ENCODE measurements at places on chromosomes 7 and 10.

DNA sequence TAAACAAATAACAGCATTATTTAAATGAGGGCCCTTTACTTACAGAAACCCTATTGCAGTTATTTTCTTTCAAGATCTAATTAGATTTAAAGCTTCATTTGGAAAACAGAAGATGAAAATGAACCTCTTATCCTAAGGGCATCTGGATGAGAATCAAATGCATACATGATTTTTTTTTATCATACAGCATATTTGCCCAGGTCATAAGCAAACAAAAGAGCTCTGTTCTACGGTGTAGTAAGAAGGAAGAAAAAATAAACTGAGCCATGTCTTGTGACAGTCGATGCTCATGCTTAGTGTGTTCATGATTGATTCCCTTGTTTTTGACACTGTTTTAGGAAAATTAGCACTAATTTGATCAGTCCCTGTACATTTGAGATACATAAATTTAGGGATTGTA, 202.6 kb upstream of the RNF32 start:
- no peak for DNase-seq

- no peak for DNase-seq
Observed at GRCh38 chr7:2209961-2210323, 22.8 kb downstream of the MAD1L1 start.

DNA sequence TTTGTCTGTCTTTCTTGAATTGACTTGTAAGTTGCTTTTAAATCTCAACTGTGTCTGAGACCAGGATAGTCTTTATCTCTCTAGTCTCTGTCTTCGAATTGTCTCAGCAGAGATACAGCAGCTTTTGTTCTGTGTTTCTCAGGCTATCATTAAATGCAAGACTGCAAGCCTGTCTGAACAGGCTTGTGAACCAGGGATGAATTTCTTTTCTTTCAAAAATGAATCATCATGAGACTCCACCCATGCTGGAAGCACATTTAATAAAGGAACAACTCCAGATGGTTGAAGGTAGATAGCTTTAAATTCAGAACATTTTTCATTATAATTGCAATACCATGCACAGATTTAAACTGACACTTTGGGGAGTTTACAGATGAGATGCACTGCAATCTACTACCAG, 155.9 kb downstream of the SEC23IP start:
- DNase-seq = no peak

DNA sequence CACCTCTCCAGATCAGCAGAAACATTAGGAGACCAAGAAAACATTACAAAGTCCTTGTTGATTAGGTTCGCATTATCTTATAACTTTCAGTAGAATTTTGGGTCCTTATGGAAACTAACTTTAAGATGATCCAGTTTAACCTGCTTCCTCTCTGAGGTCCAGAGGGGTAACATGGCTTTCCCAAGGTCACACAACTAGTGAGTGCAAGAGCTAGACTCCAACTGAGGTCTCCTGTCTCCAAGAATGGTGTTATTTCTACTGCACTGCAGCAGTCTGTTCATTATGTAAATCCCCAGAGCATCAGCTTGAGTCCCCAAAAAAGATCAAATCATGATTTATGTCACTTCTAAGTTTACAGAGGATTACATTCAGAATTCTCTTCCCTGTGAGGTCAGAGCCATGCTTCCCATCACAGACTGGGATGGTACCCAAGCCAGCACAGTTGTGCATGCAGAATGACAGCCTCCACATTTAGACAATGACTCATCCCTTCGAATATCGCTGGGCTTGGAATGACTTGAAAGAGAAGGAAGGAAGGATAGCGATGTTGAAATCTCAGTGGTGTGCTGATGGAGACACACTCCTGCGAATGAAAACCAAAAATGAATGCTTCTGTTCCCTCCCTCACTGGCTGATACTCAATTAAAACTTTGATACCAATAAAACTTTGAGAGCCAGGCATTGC, 163.1 kb upstream of the PLXNA4 start:
- DNase-seq = no peak

DNA sequence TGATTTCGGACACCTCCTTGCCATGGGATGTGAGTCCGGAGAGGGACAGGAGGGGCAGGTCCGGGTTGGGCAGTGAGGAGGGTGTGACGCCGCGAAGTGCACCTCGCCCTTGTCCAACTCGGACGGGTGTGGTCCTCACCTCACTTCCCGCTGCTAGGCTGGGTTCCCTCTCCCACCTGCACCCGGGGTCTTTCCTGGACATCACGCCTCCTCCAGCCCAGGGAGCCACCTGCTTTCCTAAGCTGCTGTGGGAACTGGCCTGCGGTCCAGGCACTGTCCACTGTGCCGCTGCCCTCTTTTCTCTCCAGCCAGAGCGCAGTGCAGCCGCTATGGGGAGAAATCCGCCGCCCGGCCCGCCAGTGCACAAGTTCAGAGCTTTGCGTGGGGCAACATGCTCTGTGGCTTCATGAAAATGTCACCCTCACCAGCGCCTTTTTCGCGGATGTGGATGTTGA, 45.0 kb upstream of the ZNF716 start:
- DNase-seq = no peak

DNA sequence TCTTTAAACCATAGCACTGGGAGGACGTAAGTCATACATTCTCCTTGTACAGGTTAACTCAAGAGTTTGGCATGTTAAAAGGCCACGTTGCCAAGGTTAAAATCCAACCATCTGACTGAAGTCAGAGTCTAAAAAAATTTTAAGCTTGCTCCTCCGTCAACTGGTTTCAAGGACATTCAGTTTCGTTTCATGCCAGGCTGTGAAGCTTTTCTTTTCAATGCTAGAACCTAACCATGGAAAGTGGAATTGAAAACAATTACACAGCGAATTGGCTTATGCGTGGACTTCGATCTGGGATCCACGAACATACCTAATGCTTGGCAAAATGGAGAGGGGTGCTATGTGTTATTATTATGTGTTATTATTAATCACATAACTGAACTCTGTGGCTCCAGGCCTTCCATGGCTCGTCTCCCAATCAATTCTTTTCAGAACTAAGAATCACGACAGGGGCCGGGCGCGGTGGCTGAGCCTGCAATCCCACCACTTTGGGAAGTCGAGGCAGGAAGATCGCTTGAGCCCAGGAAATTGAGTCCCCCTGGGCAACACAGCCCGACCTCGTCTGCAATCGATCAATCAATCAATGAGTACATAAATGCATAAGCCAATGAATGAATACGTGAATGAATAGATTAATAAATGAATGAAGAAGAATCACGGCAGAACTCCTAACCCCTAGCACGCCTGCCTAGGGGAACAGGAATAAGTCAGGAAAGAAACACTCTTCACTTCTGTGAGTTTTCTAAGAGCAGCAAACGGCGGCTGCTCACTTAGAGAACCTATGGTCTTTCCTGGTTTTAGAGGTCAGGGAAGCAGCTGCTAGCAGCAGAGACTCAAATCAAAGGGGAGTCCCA, 733 bp upstream of the ARL5B start:
- no peak for DNase-seq

GRCh38 chr10:3477683-3478082, 305.1 kb upstream of the PITRM1 start:
- DNase-seq = no peak

GRCh38 chr7:84219310-84219709, 24.7 kb upstream of the SEMA3A start:
- no peak for DNase-seq

DNA sequence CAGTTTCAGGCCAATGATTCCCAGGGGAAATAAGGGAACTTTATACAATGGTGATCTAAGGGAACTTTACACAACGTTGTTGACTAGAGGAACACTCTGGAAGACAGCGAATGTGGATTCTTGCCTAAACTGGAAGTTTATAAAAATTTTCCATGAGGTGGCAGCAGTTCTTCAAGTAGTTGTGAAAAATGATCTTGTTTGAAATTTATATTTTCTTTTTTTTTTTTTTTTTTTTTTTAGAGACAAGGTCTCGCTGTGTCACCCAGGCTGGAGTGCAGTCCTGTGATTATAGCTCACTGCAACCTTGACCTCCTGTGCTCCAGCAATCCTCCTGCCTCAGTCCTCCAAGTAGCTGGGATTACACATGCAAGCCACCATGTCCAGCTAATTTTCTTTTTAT, 32.1 kb upstream of the GTF2I start:
- DNase-seq = peak; percentile 27
